Vagina (tissue), 2 donors: ENCODE measurements at places on chromosomes 6 and 20. TPM values are rescaled to one million over a fixed set of nuclear protein-coding genes. Genes with fewer than 3 reads are reported as not detected.

DNA sequence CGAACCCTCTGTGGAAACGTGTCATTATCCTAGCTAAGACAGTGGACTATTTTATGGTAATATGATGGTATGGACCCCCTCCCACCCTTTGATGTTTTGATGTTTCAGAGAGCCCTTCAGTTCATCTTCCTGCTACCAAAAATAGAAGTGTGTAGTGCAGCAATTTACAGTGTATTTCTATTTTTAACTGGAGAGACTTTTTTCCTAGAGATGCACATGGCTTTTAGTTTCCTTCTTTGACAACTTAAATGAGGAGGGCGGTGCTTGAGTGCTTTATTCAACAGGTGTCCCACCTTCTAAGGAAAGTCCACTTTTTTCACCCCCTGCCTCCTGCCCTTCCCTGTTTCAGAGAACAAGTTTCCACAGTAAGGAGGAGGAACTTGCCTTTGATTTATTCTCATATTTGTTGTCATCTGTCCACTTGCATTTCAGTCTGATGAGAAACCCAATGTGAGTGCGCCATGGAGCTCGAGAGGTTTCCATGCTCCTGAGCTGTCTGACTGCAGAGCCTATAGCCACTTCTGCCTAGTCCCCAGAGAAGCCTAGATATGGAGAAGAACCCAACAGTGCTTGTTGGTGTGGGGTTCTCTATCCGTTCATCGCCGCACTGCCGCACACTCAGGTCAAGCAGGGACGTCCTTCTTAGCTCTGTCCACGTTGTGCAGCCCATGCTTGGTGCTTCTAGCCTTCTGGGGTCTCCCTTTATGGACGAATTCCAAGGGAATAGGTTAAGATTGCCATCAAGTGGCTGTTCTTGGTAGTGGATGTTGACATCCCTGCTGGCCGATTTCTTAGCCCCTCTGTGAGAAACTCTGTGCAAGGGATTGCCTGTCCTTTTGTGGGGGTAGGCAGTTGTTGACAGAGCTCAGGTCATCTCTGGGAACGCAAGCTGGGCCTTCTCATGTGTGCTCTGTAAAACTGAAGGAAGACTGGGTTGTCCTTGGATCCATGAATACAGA, 144.2 kb downstream of the JARID2 start:
- no peak for DNase-seq

Gene PXDC1
- total RNA-seq = 75.9 TPM

DNA sequence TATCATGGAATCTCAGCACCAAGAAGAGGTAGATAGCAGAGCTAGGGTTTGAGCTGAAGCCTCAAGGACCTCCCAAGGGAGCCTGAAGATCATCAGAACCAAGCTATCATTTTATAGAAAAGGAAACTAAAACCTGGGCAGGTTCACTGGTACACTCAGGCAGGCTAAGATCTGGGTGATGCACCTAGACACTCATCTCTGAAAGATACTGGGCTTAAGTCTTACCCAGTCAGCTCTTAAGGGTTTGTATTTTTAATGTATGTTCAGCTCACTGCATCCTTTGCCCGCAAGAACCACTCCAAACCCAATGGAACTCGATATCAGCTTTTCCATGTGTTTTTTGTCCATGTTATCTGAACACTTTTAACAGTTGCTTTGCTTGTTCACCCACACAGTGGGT, 78.0 kb upstream of the SLC22A16 start:
- no peak for DNase-seq

Gene ZBTB46
- 7.4 TPM for total RNA-seq

- no peak for DNase-seq
Observed at GRCh38 chr6:157491571-157492232, 110.7 kb downstream of the ZDHHC14 start.

Gene TSPYL1
- total RNA-seq = 41.0 TPM

- DNase-seq = no peak
Observed at GRCh38 chr6:39279539-39279938, 34.7 kb downstream of the KCNK17 start.

Gene TFAP2C
- total RNA-seq = 20.6 TPM

Gene SAMD3
- 7.6 TPM for total RNA-seq

Gene ARFGEF3
- 2.2 TPM for total RNA-seq

- no peak for DNase-seq
Observed at GRCh38 chr6:149140910-149141290, 176.6 kb upstream of the TAB2 start.

Gene COL11A2
- 0.25 TPM for total RNA-seq

DNA sequence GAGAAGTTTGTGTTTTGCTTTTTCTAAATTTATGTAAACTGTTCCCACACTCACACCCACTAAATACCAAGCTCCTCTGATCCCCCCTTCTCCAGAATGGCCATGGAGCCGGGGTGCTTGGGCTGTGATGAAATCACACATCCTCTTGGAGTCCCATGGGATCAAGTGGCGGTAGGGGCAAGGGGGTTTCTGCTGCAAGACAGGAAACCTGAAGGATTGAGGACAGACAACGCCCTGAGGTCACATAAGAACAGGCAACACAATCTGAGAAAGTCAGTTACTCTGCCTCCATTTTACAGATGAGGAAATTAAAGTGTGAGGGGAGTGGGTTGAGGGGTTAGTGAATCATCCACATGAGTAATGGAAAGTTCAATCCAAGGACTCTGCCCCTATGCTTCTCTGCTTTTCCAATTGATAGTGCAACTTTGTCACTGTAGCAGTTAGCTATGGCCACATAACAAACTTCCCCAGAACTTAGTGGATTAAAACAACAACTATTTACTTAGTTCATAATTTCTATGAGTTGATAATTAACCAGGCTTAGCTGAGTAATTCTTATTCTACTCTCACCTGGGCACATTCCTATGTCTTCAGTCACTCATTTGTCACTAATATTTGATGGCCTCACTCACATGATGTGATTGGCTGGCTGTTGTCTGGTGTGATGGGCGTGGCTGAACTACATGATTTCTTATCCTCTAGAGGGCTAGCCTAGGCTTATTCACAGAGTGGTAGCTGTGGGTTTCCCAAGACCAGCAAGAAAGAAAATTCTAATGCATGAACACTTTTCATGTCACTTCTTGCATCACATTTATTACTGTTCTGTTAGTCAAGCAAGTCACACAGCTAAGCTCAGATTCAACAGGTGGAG, 311.1 kb upstream of the RNF24 start:
- DNase-seq = no peak

Gene RIN2
- total RNA-seq = 86.9 TPM

Gene ZNF311
- total RNA-seq = 0.25 TPM

DNA sequence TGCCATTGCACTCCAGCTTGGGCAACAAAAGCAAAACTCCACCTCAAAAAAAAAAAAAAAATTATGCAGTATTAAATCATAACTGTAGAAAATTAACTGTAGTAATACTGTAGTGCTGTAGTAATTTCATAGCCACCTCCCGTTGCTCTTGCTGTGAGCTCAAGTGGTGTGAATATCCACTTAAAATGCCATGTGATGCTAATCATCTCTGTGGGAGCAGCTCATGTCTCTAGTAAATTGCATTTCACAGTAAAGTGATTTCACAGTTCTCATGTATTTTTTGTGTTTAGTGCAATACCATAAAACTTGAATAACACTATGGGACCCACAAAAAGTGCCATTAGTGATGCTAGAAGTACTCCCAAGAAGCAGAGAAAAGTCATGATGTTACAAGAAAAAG, 14.4 kb upstream of the FAM217A start:
- no peak for DNase-seq

GRCh38 chr6:131061041-131061750, 1.8 kb downstream of the EPB41L2 start:
- no peak for DNase-seq
